ENCODE measurements at places on chromosomes 1 and 21.

GRCh38 chr1:34144766-34145165 lies 20.3 kb downstream of the CSMD2 start:
- no peak for DNase-seq

GRCh38 chr1:236099355-236099974 lies 34.6 kb upstream of the NID1 start:
- no peak for DNase-seq

- DNase-seq: no peak
Observed at GRCh38 chr1:186960861-186961260, 132.1 kb downstream of the PLA2G4A start.

- DNase-seq: no peak
Observed at GRCh38 chr1:228772516-228773212, 37.4 kb downstream of the RHOU start.

GRCh38 chr1:237124856-237125462 lies 83.0 kb downstream of the RYR2 start:
- no peak for DNase-seq

DNA sequence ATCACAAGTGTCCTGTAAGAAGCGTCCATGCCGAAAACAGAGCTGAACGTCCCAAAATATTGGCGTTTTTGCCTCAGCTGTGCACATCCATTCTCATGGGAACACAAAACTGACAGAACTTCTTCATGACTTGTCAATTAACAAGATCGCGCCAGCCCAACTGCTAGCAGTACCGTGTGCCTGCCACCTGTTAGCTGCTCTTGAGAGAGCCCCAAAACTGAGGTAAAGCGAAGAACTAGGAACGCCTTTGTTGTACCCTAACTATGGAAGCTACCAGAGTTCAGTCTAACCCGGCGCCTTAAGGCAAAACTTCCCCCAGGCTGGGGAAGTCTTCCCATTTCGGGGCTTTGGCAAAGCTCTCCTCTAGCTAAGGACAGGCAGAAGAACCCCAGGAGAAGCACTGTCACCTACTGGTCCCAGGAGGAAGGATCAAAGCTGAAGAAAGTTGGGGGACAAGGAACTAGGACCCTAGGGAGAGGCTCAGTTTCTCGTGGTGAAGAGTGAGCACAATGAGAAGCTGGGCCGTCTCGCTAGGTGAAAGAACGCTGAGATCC lies 719 bp downstream of the EYA3 start:
- no peak for DNase-seq

Data from stimulated activated CD8-positive, alpha-beta memory T cell treated with anti-CD3 and anti-CD28 coated beads, Interleukin-4, amount 100 ng/mL, for 4 hours (primary cell).